ENCODE measurements at places on chromosomes 3 and 15.

GRCh38 chr3:50572801-50573371 is 3.6 kb downstream of the HEMK1 start:
- no peak for DNase-seq

DNA sequence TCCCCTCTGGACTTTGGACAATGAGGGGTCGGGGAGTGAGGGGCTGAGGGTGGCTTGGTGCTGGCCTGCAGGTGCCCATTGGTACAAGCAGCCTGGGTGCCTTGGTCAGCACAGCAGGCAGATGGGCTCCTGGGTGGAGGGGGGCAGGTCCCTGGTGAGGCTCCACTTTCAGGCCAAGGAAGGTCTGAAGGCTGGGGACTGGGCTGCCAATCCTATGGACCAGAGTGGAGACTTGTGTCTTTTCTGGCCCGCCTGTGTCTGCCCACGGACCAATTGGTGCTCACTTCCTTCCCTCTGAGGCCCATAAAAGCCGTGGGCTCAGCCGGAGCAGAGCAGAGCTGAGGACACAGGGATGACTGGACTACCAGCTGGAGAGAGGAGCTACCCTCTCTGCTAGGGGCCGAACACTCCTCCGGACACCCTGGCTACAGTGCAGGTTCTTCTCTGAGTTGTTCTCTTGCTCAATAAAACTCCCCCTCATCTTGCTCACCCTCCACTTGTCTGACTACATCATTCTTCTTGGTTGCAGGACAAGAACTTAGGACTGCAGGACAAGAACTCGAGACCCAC is 31.9 kb upstream of the IREB2 start:
- DNase-seq, result no peak

GRCh38 chr3:87090631-87091030 is 99.7 kb upstream of the VGLL3 start:
- no peak for DNase-seq

- no peak for DNase-seq
Measured at GRCh38 chr15:59157396-59157795, 49.2 kb upstream of the LDHAL6B start.

DNA sequence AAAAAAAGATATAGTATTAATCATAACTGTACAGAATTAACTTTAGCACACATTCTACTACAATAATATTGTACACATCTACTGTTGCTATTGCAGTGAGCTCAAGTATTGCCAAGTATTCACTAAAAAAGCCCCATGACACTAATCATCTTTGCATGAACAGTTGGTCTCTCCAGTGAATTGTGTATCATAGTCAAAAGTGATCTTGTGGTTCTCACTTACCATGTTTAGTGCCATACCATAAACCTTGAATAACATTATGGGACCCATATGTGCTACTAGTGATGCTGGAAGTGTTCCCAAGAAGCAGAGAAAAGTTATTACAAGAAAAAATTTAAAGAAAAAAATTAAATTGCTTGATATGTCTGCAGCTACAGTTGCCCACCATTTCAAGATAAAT is 177.1 kb downstream of the PCCB start:
- DNase-seq, result no peak

GRCh38 chr15:101427606-101428487 is 61.7 kb downstream of the PCSK6 start:
- no peak for DNase-seq

- DNase-seq, result no peak
Measured at GRCh38 chr3:135292162-135292561, 497.1 kb downstream of the EPHB1 start.

DNA sequence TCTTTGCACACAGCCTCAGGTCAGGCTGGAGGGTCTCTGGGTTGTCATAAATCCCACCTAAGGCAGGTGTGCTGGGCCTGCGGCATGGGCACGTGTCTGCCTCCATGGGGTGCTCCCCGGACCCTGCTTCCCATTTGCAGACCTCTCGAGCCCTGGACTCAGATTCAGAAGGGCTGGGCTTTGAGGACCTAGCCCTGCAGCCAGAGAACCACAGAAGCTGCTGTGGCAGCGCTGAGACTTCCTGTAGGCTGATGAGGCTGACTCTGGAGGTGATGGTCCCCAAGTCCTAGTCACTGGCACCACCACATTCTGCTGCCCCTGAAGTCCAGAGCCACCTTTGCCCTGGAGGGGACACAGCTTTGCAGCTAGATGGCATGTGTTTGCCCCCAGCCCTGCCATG is 156.4 kb downstream of the LRRC28 start:
- no peak for DNase-seq

- DNase-seq, result no peak
Measured at GRCh38 chr15:101307897-101308603, 13.0 kb upstream of the SNRPA1 start.

DNA sequence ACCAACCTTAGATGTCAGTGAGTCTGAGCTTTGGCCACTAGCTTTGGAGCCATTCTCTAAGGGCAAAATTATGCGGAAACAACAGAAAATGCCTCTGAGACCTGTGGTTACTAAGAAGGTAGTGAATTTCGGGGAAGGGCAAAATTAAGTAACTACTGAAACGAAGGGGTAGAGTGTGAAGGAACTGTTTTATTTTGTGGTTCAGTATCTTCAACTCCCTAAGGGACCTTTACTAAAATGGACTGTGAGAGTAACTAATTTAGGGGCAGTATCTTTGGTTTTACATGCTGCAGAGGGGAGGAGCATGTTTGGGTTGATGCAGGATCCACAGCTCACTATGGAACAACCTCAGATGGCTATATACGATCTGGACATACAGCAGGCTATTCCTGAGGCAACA is 8.0 kb upstream of the ALG1L2 start:
- DNase-seq, result no peak

GRCh38 chr15:68417897-68418296 is 14.1 kb downstream of the ITGA11 start:
- peak; percentile 17 for DNase-seq

GRCh38 chr3:45140141-45140769 is 5.9 kb downstream of the CDCP1 start:
- DNase-seq, result no peak

- no peak for DNase-seq
Measured at GRCh38 chr15:75809986-75810750, 33.1 kb upstream of the UBE2Q2 start.

DNA sequence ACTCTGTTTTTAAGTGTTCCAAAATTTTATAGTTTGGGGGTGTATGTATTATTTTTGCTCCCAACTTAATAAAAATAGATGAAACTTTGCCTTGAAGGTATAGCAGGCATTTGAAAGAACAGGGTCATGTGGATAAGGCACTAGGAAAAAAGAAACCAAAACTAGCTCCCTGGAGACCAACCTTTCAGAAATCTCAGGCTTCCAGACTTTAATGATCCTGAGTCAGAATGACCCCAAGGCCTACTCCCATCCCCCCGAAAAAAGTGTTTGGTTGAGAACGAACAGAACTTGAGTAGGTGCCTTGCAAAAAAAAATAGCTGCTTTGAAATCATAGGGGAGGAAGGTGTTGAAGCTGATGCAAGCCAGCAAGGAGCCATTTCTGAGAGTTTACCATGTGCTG is 309.5 kb downstream of the THSD4 start:
- no peak for DNase-seq

- DNase-seq, result no peak
Measured at GRCh38 chr3:37741644-37742043, 120.0 kb upstream of the CTDSPL start.

Measured in uterus (tissue), 4 donors.